ENCODE measurements at places on chromosomes 3 and 15.
A peak's percentile ranks its signal among the peaks of the same experiment; 100 is the strongest.

- H3K36me3 ChIP-seq: no peaks in the 10 kb centered on the region
- H3K27ac ChIP-seq: no peak overlapping the region
- no peaks in the 10 kb centered on the region for H3K4me1 ChIP-seq
- no peaks in the 10 kb centered on the region for H3K27me3 ChIP-seq
Measured at GRCh38 chr15:77027697-77028450, 32.9 kb downstream of the PSTPIP1 start.

GRCh38 chr3:11238880-11239279 is 33.3 kb upstream of the ATG7 start:
- H3K27ac ChIP-seq: peak overlapping the region; percentile 99
- no peaks in the 10 kb centered on the region for H3K27me3 ChIP-seq
- peak overlapping the region; percentile 44 for H3K4me3 ChIP-seq
- H3K36me3 ChIP-seq: 0 out of 2 replicates have a peak, but pooled peaks cover 4% of the 10 kb centered on the region

DNA sequence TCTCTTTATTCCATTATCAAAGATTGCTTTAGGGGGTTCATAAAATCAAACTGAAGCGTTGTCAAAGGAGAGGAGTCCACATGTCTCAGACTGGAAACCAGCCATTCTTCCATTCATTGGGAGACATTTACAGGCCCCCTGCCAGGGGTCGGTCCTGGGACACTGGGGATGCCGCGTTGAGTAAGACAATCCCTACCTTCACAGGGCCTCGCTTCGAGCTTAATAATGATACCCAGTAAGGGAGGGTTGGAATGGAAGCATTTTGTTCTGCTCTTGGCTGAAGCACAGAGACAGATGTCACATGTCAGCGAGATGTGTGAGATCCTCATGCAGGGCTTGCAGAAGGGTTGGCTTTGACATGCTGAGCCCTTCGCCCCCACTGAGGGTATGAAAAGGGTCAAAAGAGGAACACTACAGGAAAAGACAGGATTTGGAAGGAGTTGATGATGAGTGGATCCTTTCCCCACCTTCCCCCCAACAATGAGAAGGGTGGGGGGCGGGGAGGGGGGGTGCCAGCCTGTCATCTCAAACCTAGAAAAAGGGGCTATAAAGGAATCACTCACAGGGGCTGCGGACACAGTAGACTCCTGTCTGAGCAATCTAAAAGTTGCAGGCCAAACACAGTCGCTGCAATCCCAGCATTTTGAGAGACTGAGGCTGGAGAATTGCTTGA is 25.6 kb upstream of the ARL8B start:
- no peak for DNase-seq
- no peak overlapping the region for H3K4me3 ChIP-seq
- H3K36me3 ChIP-seq: no peaks in the 10 kb centered on the region
- H3K27me3 ChIP-seq: no peaks in the 10 kb centered on the region
- no peaks in the 10 kb centered on the region for H3K4me1 ChIP-seq

GRCh38 chr3:172189213-172189612 is 149.8 kb downstream of the FNDC3B start:
- peak overlapping the region; percentile 28 for H3K27ac ChIP-seq
- H3K4me1 ChIP-seq: peaks cover 29% of the 10 kb centered on the region
- no peak for DNase-seq

- no peaks in the 10 kb centered on the region for H3K27me3 ChIP-seq
- H3K36me3 ChIP-seq: peaks cover 27% of the 10 kb centered on the region
- H3K4me1 ChIP-seq: no peaks in the 10 kb centered on the region
- no peak overlapping the region for H3K4me3 ChIP-seq
Measured at GRCh38 chr3:98839846-98840245, 61.6 kb downstream of the DCBLD2 start.

DNA sequence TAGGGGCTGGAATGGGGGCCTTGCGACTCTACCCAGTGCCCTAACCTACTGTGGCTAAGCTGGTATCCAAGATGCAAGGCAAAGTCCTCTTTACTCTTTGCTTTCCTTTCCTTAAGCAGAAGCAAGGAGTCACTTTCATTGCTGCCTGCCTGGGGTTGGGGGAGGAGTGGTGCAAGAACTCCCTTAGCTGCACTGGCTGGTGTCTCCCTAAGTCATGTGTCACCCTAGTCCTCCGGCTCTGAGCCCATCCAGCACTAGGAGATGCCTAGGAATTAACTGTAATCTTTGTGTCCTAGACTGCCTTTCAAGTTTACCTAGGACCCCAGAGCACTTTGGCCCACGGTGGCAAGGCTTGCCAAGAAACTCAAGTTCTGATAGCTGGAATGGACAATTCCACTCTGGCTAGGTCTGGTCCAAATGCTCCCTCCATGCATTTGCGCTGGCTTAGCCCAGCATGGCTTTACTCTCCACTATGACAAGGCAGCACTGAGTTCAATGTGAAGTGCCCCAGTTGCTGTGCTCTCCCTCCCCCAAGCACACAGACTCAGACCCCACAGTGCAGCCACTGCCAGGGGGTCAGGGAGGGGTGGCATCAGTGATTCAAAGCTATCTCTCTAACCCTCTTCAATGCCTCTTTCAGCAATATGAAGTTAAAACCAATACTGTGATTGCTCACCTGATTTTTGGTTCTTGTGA is 58.7 kb downstream of the ESYT3 start:
- no peak for DNase-seq
- 0 out of 2 replicates have a peak, but pooled peaks cover 4% of the 10 kb centered on the region for H3K4me1 ChIP-seq
- H3K4me3 ChIP-seq: no peak overlapping the region
- H3K36me3 ChIP-seq: no peaks in the 10 kb centered on the region
- no peaks in the 10 kb centered on the region for H3K27me3 ChIP-seq

DNA sequence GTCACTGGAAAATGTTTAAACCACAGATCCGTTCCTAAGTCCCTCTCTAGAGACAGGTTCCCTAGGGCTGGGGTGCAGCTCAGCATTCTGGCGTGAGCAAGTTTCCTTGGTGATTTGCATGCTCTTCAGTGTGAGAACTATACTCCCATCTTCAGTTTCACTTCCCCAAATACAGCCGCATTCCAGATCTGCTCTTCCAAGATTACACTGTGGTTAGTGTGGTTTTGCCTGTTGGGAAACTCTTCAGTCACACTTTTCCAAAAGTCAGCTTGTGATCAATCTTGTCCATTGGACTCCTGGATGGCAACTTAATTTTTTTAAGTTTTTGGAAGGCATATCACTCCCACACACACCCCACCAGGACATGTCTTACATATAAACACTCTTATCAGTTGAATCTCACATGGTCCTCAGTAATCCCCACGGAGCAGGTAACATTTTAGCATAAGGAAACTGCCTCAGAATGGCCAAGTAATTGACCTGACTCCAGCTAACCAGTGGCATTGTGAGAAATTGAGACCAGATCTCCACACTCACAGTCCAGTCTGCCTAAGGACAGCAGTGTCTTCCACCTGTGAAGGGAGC is 33.5 kb upstream of the PTPN23 start:
- H3K4me1 ChIP-seq: no peaks in the 10 kb centered on the region
- no peaks in the 10 kb centered on the region for H3K36me3 ChIP-seq
- H3K27me3 ChIP-seq: no peaks in the 10 kb centered on the region
- no peak overlapping the region for H3K4me3 ChIP-seq
- DNase-seq: no peak
- H3K27ac ChIP-seq: no peak overlapping the region

DNA sequence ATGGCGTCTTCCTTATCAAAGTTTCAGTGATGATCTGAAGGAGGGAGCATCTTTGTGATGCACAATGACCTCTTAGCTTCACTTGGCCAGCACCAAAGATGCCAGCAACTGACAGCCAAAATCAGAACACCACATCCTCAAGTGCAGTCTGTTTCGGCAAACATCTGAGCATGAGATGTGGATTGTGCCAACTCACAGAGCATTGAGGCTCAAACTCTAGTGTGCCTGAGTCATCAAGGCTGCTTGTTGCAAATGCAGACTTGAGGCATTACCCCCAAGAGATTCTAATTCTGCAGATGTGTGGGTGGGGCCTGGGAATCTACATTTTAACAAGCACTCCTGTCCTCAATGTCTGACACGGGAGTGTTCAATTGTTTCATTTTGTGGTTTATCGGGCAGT is 35.8 kb downstream of the ABHD5 start:
- peaks cover 14% of the 10 kb centered on the region for H3K4me1 ChIP-seq
- no peaks in the 10 kb centered on the region for H3K36me3 ChIP-seq
- no peak overlapping the region for H3K27ac ChIP-seq
- no peak for DNase-seq
- H3K27me3 ChIP-seq: no peaks in the 10 kb centered on the region

DNA sequence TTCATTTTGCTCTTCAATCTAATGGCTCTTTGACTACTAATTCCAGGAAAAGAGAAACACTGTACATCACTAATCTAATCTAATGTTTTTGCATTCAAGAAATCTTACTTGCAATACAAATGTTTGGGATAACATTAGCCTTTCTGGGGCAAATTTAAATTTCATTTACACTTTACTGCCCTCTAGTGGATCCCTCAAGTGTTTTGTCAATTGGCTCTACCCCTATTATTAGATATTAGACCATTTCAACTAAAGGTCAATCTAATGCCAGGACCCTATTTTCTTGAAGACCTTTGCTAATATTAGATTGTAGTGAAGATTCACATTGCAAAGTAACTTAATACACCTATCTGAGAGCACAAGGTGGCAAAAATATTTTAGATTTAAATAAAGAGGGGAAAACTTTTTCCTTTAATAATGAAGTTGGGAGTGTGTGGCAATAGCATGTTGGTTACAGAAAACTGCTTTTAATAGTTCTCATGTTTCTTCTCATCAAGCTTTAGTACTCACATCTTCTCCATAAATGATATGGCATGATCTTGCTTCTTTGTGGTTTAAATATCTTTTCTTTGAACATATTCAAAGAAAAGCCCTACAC is 5.0 kb downstream of the C2CD4A start:
- no peaks in the 10 kb centered on the region for H3K27me3 ChIP-seq
- no peak overlapping the region for H3K4me3 ChIP-seq
- peaks cover 28% of the 10 kb centered on the region for H3K4me1 ChIP-seq
- DNase-seq: no peak
- H3K36me3 ChIP-seq: no peaks in the 10 kb centered on the region

- no peak for DNase-seq
- no peaks in the 10 kb centered on the region for H3K36me3 ChIP-seq
- no peaks in the 10 kb centered on the region for H3K4me1 ChIP-seq
- H3K4me3 ChIP-seq: no peak overlapping the region
- H3K27ac ChIP-seq: no peak overlapping the region
Measured at GRCh38 chr15:29910068-29910467, 87.8 kb upstream of the TJP1 start.

- no peak overlapping the region for H3K4me3 ChIP-seq
- no peaks in the 10 kb centered on the region for H3K27me3 ChIP-seq
- no peak for DNase-seq
- no peak overlapping the region for H3K27ac ChIP-seq
Measured at GRCh38 chr15:33910741-33911140, 57.6 kb upstream of the CHRM5 start.

GRCh38 chr3:95134693-95135413 is 1072.0 kb downstream of the NSUN3 start:
- no peak overlapping the region for H3K4me3 ChIP-seq
- DNase-seq: no peak
- no peak overlapping the region for H3K27ac ChIP-seq
- no peaks in the 10 kb centered on the region for H3K4me1 ChIP-seq
- H3K27me3 ChIP-seq: no peaks in the 10 kb centered on the region

- no peaks in the 10 kb centered on the region for H3K36me3 ChIP-seq
- peak overlapping the region; percentile 78 for H3K27ac ChIP-seq
- H3K27me3 ChIP-seq: no peaks in the 10 kb centered on the region
- H3K4me3 ChIP-seq: peak overlapping the region; percentile 9
Measured at GRCh38 chr15:89377842-89378295, 43.2 kb upstream of the POLG start.

- no peak overlapping the region for H3K27ac ChIP-seq
- DNase-seq: no peak
- no peaks in the 10 kb centered on the region for H3K36me3 ChIP-seq
- no peaks in the 10 kb centered on the region for H3K27me3 ChIP-seq
Measured at GRCh38 chr3:70554170-70554569, 241.7 kb upstream of the MDFIC2 start.

- H3K36me3 ChIP-seq: peaks cover 44% of the 10 kb centered on the region
- no peaks in the 10 kb centered on the region for H3K27me3 ChIP-seq
- peaks cover 14% of the 10 kb centered on the region for H3K4me1 ChIP-seq
- H3K4me3 ChIP-seq: no peak overlapping the region
Measured at GRCh38 chr15:89888214-89888804, 5.5 kb downstream of the AP3S2 start.

DNA sequence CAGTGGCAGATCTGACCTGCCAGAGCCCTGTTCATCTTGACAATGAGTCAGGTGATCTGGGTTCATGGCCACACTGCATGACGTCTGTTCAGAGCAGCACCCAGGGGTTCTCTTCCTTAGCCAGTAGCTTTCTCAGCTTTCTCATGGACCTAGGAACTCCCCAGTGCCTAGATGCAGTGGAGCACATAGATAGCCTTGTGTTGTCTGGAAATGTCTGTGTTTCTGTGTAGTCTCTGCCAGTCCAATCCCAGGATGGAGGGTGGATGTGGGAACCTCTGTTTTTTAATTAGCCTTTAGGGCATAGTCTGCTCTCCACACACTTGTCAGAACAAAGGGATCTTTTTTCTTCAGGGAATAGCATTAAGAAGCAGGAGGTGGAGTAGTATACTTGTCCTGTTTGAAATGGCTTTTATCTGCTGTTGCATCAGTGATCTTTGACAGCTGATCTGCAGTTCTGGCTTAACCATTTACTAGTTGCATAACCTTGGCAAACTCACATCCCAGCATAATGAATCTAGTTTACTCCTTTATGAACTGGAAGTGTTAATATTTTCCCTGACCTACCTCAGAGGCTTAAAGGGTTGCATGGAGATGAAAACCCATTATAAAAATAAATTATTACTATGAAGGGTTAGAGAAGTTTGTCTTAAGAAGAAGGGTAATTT is 16.1 kb upstream of the CACNA1D start:
- H3K4me3 ChIP-seq: no peak overlapping the region
- peaks cover 12% of the 10 kb centered on the region for H3K27me3 ChIP-seq
- H3K27ac ChIP-seq: no peak overlapping the region
- no peaks in the 10 kb centered on the region for H3K4me1 ChIP-seq
- no peak for DNase-seq

GRCh38 chr3:165466856-165467255 is 270.7 kb upstream of the SLITRK3 start:
- DNase-seq: no peak
- no peaks in the 10 kb centered on the region for H3K27me3 ChIP-seq
- H3K4me1 ChIP-seq: no peaks in the 10 kb centered on the region
- H3K4me3 ChIP-seq: no peak overlapping the region

- no peak overlapping the region for H3K4me3 ChIP-seq
- no peaks in the 10 kb centered on the region for H3K27me3 ChIP-seq
- H3K27ac ChIP-seq: peak overlapping the region; percentile 97
- peak; percentile 56 for DNase-seq
- no peaks in the 10 kb centered on the region for H3K36me3 ChIP-seq
- H3K4me1 ChIP-seq: peaks cover 84% of the 10 kb centered on the region
Measured at GRCh38 chr3:10192953-10193691, 28.4 kb downstream of the IRAK2 start.

- no peak overlapping the region for H3K4me3 ChIP-seq
- no peak overlapping the region for H3K27ac ChIP-seq
- no peaks in the 10 kb centered on the region for H3K27me3 ChIP-seq
- DNase-seq: no peak
Measured at GRCh38 chr3:58794750-58795149, 128.2 kb upstream of the FAM3D start.

Data from PC-9 (cell line).